GDM1 (cell line): ENCODE measurements at places on chromosomes 4 and X.

DNA sequence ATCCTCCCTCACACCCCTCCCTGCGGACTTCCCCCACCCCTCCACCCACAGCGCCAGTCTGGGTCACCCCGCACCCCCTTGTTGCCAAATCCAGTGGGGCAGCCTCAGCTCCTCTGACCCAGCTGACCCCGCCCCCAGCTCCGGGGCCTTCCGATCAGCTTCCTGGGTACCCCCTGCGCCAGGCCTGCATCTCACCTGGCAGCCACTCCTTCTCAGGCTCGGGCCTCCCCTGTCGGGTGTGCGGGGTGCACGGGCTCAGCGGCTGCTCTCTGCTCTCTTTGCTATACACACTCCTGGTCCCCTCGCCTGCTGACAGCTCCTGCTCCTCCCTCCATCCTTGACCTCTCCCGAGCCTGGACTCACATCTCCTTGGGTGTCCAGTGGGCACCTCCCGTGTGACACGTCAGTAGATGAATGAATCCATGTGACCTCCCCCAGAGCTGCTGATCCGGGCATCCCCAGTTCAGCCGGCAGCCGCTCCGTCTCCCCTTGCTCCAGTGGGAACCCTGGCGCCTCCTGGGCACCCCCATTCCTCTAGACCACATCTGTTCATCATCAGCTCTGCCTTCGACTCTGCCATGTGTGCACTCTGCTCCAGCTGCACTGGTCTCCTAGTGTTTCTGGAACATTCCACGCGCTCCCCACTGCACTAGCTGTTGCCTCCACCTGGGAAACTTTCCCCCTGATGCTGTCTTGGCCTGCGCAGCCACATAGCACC is 9.9 kb downstream of the CFAP99 start:
- DNase-seq: no peak

DNA sequence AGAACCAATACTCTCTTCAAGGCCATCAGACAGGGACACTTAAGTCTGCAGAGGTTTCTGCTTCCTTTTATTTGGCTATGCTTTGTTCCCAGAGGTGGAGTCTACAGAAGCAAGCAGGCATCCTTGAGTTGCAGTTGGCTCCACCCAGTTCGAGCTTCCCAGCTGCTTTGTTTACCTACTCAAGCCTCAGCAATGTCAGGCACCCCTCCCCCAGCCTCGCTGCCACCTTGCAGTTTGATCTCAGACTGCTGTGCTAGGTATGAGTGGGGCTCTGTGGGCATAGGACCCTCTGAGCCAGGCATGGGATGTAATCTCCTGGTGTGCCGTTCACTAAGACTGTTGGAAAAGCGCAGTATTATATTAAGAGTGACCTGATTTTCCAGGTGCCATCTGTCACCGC is 12.6 kb upstream of the UGT2B15 start:
- DNase-seq: no peak

DNA sequence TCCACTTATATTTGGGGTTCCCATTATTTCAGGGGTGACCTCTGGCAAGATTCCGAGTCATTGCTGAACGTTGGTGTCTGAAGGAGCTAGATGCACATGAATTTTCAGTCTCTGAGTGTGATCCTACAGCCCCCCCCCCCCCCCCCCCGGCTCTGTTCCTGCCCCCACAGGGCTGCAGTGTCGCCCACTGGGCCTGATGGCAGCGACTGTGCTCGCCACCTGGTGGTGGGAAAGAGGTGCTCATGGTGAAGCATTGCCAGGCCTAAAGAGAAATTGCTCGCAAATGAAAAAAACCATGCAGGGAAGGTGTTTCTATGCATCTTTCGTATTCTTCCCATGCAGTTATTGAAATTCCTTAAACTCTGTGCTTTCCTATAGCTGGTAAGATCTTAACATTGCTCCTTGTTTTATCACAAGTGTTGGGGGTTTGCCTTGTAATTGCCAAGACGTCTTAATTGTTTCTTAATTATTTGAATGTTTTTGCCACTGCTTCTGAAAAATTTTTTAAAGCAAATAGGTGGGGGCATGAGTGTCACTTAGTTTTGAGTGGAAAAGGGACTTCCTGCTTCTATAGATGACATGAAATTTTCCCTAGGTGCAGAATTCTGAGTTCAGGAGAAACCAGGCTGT is 63.2 kb downstream of the CLDN22 start:
- DNase-seq: peak; percentile 35

DNA sequence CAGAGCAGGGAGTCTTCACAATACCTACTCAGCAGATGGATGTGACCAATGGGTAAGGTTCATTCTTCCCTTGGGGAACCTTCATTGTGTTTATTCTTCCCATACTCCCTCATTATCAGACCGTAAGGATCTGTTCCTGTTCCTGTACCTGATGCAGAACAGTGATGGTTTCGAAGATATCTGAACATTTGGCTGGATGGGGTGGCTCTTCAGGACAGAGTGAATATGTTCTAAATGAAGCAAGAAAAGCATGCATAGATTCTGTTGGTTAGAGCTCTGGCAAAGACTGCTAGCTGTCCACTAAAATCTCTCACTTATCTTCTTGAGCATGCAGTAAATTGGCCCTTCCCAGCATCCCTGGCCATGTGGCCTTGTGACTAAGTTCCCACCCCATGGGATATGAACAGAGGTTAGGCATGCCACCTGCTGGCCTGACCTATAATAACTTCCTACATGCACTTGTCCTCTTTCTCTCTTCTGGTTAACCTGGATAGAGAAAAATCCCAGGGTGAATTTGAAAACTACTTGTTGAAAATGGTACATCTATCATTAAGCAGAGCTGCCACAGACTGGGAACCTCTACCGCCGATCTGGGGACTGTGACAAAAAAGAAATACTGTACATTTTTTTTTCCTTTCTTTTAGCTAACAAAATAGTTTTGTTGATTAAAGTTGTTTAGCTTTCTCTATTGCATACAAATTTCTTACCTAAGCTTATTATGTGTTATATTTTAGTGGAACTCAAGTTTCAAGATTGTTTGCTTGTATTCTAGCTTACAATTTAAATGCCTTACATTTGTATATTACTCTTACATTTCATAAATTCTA is 60.0 kb upstream of the BANK1 start:
- peak; percentile 54 for DNase-seq

DNA sequence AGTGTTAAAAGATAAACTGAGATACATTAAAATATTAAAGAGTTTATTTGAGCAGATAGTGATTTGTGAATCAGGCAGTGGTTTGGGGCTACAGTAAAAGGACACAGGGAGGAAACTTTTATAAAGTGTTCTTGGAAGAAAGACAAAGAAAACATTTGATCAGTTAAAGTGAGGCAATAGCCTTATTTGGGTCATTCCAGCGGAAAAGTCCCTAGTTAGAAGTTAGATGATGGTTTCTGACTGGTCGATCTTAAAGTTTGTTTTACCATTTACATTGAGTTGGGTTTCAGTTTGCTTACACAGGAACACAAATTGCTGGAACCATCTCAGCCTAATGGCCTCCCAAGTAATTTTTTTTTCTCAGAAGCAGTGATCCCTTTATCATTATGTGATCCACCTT is 69.7 kb downstream of the PPP1R2C start:
- no peak for DNase-seq

DNA sequence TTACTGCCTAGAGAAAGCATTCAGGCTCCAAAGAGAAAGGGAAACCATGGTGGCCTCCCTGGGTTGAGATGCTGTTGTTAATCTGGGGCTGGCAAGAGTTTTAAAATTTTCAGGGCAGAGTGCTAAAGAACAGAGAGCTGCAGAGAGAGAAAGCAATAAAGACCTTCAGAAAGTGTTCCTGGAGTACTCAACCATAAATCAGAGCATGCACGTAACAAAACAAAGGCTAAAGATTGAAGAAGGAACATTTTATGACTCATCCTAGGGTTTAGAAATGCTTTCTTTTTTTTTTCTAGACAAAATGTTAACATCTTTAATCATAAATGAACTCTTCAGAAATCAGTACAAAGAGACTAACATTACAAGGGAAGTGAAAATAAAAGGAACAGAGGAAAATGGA is 562.3 kb upstream of the NDST4 start:
- DNase-seq: no peak

GRCh38 chr4:153824501-153824900 is 35.6 kb upstream of the SFRP2 start:
- DNase-seq: no peak

DNA sequence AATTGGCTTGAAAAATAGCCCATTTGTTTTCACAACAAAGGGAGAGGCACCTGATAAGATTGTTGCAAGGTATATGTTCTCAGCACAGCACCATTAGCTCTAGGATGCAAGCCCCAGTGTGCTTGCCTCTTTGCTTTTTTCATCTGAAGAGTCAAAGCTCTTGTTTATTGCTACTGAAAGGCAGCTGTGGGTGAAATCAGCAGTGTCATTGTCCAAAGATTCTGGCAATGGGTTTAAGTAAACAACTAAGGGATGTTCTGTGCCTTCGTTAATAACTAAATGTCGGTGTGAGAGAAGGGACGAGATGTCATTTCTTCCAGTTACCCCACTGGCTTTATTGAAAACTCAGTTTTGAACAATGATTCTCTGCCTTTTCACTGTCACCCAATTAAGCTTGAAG is 567.7 kb downstream of the KCNIP4 start:
- DNase-seq: no peak

- no peak for DNase-seq
Observed at GRCh38 chr4:48896845-48897244, 9.7 kb downstream of the OCIAD2 start.

DNA sequence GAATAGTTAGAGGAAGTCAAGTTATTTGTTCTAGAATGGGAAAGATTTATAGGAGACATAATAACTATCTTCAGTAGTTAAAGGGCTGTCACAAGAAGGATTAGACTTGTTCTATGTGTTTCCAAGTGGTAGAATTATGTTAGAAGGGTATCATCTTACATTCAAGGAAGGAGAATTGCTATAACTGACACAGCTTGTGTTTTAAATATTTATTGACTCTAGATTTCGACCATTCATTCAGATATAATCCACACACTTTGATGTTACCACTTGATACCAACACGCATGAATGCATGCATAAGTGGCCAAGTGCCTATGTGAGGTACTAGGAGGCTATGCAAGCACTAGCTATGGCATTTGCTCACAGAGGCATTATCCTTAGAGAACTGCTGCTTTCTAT is 122.7 kb downstream of the CCNB3 start:
- DNase-seq: no peak

DNA sequence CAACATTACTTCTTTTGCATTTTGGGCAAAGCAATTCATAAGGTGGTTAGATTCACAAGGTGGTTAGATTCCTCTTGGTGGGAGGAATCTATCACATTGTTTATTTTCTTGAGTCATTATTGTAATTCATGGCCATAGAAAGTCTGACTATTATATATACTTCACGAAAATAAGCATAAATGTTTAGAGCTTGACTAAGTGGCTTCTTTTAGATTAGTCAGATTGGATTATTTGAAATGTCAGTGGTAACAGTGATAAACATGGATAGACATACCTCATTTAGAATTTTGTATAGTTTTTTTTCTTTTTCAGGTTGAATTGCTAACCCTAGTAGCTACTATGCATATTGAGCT is 24.9 kb upstream of the DYNLT3 start:
- no peak for DNase-seq

GRCh38 chrX:111040377-111041017 is 55.5 kb upstream of the PAK3 start:
- no peak for DNase-seq

DNA sequence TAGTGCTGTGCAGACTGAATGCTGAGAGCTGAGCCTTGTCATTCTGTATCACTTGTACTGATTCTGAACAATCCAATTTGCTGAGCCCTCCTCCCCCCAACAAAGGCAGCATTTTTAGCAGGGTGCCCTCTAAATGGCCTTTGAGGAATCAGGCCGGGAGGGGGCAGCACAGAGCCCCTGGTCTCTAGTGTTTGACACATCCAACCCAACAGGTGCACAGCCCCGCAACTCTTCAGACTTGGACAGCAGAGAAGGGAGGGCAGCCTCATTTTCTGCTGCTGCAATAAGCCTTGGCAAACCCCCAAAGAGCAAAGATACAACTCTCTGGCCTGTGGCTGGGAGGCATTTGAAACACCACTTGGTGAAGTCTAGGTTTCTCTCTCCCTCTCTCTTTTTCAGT is 3.4 kb downstream of the ATP1B4 start:
- DNase-seq: no peak

GRCh38 chrX:104172788-104173187 is 6.5 kb downstream of the FAM199X start:
- no peak for DNase-seq

DNA sequence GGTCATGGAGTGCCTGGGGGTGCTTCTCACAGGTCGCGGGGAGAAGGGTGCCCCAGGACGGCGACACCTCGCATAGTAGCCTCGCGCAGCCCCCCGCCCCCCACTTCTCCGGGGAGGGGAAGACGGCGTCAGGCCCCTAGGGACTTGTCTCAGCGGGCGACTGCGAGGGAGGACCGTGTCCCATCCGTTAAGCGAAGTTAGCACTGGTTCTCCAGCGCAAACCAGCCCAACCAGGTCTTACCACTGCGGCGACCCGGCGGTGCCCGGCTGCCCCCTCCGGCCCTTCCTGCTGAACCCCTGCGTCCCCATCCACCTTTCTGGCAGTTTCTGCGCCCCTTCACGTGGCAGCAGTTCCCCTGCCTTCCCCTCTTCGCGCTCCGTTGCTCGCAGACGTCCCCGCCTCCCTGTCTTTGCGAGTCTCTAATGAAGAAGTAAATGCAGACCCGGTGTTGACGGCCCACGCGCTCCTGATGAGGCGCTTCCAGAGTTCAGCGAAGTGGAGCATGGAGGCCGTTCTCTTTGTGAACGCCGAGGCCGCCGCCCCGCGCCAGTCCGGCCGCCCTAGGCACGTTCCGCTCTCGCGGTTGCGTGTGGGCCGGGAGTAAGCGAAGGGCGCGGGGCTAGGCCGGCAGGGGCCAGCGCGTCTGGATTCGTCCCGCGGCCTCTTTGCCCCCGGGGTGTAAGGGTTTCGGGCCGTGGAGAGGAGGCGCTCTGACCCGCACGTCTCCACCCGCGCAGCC is 3.0 kb downstream of the SLIT2 start:
- DNase-seq: no peak

- peak; percentile 78 for DNase-seq
Observed at GRCh38 chr4:93814722-93815121, 13.8 kb upstream of the ATOH1 start.

DNA sequence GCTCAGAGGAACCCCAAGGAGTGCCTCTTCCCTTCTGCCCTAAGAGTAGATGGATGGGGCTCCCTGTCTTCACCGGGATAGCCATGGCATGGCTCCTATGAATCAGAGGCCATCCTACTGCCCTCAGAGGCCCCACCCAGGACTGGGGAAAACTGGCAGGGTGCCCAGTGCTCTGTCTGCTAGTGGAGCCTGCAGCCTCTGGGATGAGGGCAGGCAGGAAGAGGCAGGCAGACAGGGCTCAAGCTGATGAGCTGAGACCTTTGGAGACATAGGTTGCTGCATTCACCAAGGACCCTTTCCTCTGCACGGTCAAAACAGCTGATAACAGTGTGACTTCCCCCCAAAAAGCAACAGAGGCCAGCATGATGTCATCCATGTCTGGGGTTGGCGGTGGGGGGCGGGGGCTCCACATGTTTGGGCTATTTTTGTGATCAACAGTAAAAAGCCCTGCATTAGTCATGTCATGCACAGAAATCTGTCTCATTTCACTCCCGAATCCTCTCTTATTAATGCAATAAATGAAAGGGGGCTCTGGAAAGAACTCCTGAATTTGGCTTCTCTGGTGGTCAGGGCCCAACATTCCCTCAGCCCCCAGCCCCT is 207.6 kb upstream of the MAMLD1 start:
- no peak for DNase-seq

- DNase-seq: no peak
Observed at GRCh38 chr4:152734015-152734698, 45.4 kb downstream of the TIGD4 start.
